Stimulated activated CD8-positive, alpha-beta memory T cell treated with anti-CD3 and anti-CD28 coated beads, Interleukin-15, amount 100 ng/mL, for 24 hours (primary cell): ENCODE measurements at places on chromosomes 4 and X.

GRCh38 chr4:74967324-74967723 lies 34.4 kb downstream of the PARM1 start:
- DNase-seq: no peak

GRCh38 chr4:107801766-107802211 lies 22.9 kb upstream of the SGMS2 start:
- DNase-seq: no peak

DNA sequence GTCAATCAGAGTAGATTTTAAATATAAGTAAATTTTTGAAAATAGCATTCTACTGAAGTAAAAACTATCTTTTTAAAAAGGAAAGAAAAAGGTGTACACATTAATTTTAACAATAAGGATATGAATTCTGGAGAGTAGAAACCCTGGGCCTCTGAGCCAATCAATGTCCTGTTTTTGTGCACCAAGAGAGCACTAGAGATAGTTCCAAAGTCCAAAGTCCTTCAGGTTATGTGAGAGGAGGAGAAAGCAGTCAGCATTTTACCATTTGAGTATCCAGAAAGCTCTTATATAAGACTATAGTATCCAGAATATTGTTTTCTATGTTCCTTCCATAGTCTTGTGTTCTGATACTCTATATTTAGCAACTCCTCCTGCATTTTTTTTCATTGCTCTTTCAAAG lies 3.3 kb upstream of the TCEAL8 start:
- no peak for DNase-seq

- DNase-seq: no peak
These were observed at the start of gene SEPTIN6 for GRCh38 chrX:119693040-119693995. Gene SEPTIN6 (minus strand): TSS chrX:119693168. CDS start chrX:119693105, 63 bp downstream.

DNA sequence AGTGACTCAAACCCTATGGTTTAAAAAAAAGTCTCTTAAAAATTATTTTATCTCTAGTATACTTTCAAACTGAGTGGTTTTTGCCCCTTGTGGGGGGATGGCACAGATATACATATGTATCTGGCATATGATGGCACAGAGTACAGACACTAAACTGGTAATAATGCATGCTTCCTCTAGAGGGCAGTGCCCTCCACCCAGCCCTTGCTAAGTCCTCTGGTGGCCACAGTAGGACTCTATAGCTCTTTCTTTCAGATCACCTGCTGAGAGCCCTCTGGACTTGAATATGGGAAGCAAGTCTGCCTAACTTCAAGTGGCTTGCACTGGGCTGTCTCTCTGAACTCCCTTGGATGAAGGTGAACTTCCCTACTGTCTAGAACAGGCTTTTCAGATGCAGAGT lies 66.3 kb downstream of the TSPAN7 start:
- no peak for DNase-seq

GRCh38 chr4:141021397-141022110 lies 111.7 kb downstream of the RNF150 start:
- no peak for DNase-seq

DNA sequence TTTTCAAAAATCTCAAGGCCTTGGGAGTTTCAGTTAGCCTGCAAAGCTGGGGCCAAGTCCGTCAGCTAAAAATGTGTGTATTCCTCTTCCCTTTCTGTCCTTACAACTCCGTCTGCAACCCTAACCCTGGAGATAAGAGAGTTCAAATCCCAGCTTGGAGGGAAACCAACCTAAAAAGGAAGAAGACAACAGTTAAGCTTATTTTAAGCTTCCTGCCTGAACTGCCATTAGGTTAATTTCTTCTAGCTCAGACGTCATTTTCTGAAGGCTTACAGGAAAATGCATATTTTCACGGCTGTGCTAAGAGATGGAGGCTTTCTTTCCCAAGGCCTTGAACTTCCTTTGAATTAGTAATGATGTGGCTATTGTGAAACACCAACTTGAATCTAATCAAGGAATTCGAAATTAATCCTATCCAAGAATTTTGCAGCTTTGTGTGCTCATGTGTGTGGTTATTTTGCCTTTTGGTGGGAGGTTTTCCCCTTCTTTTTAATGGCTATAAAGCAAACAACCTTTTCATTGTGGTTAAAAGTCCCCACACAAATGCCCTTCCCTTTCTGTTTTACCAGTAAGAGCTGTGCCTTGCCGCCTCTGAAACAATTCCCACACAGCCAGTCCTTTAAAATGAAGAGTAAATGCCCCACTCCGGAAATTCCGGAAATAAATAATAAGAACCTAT lies 103.5 kb downstream of the IRF2 start:
- no peak for DNase-seq

- no peak for DNase-seq
These were observed 4.8 kb downstream of the FLNA start for GRCh38 chrX:154369449-154370299.

DNA sequence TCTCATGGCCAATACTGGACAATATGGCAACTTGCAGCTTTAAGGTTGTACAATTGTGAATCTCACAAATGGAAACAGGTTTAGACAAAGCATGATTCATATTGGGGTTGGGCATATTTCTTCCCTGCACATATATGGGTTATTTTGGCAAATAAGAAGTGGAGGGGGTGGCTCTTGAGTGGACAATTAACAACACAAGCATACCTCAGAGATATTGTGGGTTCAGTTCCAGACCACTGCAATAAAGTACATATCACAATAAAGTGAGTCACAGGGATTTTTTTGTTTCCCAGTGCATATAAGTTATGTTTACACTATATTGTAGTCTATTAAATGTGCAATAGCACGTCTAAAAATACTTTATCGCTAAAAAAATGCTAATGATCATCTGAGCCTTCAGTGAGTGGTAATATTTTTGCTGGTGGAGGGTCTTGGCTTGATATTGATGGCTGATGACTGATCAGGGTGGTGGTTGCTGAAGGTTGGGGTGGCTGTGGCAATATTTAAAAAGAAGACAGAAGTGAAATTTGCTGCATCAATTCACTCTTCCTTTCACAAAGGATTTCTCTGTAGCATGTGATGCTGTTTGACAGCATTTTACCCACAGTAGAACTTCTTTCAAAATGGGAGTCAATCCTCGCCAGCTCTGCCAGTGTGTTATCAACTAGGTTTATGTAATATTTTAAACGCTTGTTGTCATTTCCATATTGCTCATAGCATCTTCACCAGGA lies 50.5 kb upstream of the OGT start:
- no peak for DNase-seq

DNA sequence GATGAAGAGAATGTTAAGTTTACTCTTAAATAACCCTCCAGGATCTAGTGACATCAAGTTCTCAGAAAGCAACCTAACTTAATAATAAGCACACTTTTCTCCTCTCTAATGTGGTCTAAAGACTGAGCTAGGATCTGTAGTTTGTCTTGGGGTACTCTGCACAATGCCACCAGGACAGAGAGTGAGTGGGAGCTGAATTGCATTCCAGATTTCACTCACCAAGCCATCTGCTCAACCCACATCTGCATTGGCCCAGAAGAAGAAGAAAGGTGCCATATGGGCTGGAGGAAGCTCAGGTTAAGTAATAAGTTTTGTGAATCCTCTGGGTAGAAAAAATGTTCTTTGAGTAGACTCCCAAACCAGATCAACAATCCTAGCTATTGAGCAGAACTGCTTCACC lies 384.6 kb downstream of the PPP3CA start:
- DNase-seq: no peak

DNA sequence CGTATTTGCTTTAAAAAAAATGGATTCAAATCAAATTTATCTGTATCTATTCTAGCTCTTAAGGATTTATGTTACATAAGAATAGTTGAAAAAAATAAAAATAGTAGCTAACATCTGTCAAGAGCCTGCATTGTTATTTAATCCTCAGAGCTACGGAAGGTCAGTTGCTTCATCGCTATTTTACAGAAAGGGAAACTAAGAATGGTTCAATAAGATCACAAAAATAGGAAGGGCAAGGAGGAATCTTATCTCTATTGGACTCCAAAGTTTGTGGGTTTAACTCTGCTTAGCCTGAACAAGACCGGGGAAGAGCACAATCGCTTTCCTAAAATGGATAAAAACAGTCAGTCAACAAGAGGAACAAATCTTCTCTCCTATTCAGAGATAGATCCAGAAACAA lies 270.2 kb upstream of the SMIM31 start:
- no peak for DNase-seq

DNA sequence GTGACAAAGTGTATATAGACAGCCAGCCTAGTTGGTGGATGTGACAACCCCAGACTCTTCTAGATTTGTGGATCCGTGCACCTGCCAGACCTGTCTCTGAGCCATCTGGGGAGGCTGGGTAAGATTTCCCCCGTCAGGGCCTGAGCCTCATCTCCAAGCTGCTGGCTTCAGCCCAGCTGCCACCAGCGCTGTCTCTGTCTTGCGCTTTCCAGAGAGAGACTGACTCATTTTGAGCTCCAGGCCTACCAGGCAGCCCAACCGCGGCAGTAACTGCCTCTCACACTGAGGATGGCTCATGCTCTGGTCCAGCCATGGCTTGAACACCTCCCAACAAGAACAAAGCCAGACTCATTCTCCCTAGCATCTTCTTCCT lies 26.4 kb downstream of the NOP14 start:
- DNase-seq: no peak

- DNase-seq: no peak
These were observed 78.1 kb upstream of the ATP6AP2 start for GRCh38 chrX:40502688-40503087.

- no peak for DNase-seq
These were observed 45.6 kb downstream of the PPP2R2C start for GRCh38 chr4:6426571-6427438.

DNA sequence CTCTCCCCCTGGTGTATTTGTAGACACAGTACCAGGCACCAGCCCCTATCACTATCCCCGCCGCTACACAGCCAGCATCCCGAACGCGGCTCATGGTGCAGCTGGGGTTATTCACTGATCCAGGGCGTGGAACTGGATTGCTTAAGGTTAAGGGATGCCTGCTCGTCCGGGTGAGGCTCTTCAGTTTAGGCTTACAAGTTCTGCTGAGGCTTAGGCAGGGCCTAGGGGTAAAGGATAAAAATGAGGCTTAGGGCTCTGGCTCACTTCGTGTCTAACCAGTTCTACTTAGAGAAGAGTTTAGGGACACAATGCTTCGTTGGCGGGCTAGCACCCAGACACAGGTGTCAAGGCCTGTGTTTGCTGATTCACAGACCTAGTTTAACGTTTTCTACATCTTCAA lies 2.2 kb downstream of the ARMCX2 start:
- DNase-seq: no peak

GRCh38 chr4:145234091-145234706 lies 53.8 kb upstream of the OTUD4 start:
- no peak for DNase-seq

GRCh38 chr4:138475116-138475515 lies 233.0 kb upstream of the SLC7A11 start:
- DNase-seq: no peak

DNA sequence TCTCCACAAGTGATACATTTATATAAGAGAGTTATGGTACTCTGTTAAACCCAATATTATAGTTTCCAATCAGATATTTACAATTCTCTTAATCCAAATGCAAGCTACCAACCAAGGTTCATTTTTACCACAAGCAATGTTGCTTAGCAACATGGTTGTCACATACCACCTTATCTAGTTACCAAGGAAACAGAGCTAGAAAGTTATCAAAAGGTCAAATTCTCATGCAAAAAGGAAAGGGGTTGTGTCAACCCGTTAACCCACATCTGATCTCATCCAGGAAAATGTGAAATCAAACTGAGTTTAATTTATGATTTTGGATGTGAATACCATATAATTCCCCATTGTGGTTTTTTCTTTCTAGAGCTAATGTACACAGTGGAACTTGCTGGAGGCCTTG lies 274.1 kb upstream of the MAGEB2 start:
- DNase-seq: no peak

DNA sequence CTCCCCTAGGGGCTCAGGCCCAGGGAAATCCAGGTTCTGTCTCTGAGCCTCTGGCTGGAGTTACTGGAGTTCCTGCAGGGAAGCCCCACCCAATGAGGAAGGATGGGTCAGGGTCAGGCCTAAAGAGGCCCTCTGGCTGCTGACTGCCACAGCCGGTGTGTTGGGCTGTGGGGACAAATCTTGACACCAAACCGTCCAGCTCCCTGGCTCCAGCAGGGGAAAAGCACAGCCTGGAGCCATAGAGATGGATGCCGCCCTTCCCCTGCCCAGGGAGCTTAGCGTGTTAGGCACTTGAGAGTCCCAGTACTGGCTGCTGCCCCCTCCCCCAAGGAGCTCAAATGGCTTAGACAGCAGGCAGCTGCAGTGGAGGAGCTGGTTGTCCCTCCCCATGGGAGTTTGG lies 321.3 kb upstream of the LCORL start:
- no peak for DNase-seq

DNA sequence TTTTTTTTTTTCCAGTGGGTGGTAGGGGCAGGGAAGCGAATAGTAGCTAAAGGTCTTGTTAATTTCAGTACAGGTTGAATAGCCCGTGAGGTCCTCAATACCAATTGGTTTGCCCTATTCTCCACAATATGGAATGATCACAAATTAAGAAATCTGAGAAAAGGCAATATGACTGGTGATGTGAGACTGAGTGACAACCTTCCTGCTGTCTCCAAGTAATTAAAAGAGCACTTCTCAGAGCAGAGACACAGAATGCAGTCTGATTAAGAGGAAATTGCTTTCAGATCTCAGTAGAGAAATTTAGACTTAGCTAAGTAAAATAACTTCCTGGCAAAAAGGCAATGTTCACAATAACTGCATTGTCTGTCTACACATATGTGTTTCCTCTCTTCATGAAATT lies 23.0 kb downstream of the GPR174 start:
- no peak for DNase-seq

DNA sequence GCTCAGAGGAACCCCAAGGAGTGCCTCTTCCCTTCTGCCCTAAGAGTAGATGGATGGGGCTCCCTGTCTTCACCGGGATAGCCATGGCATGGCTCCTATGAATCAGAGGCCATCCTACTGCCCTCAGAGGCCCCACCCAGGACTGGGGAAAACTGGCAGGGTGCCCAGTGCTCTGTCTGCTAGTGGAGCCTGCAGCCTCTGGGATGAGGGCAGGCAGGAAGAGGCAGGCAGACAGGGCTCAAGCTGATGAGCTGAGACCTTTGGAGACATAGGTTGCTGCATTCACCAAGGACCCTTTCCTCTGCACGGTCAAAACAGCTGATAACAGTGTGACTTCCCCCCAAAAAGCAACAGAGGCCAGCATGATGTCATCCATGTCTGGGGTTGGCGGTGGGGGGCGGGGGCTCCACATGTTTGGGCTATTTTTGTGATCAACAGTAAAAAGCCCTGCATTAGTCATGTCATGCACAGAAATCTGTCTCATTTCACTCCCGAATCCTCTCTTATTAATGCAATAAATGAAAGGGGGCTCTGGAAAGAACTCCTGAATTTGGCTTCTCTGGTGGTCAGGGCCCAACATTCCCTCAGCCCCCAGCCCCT lies 207.6 kb upstream of the MAMLD1 start:
- DNase-seq: no peak

DNA sequence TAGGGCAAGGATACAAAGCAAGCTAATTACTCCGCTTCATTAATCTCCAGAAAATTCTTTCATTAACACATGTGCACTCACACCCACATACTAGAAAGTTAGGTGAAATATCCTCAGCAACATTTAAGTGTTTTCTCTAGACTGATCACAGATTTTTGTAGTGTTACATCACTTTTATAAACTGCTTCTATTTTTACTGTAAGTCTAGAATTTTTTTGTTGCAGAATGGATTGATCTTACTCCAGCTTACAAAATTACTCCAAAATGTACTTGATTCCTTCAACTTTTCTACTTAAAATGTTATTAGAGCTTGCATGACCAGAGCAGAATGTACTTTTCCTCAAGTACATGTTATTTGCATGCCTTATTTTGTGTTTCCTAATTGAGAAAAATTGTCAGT lies 2325.2 kb downstream of the PCDH7 start:
- DNase-seq: no peak

- no peak for DNase-seq
These were observed 82.3 kb upstream of the MXRA5 start for GRCh38 chrX:3428792-3429191.
